NCI-H2171 (cell line): ENCODE measurements at places on chromosomes 13 and 19.

DNA sequence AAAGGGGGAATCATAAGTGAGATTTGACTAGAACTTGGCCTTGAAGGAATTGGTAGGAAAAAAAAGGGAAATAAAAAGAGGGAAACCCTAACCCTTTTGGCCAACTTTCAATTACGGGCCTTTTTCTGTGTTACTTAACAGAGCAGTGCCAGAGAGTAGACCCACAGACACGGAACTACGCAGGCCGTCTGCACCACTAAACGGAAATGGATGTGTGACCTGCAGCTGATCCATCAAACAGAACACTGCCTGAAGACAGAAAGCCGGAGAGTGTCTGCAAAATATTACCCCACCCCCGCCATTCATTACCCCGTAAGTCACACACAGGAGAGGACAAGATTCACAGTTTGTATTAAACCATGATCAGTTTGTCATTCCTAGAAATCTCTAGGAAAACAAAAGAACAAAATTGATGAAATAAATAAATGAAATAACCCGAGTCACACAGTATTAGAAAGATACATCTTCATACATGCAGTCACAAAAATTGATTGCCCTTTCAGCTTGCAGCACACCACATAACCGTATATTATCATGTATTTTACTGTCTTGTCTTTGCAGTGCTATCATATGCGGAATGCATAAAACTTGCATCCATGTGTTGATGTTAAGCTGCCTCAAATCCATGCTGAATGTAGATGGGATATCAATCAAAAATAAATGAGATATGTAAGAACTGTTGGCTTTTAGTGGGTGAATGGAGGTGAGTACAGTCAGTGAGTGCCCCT lies 424.7 kb downstream of the IRS2 start:
- no peak for DNase-seq

- no peak for DNase-seq
Observed at GRCh38 chr13:110444226-110444653, 117.3 kb downstream of the RAB20 start.

- no peak for DNase-seq
Observed at GRCh38 chr19:6773323-6773931, 919 bp downstream of the VAV1 start.

DNA sequence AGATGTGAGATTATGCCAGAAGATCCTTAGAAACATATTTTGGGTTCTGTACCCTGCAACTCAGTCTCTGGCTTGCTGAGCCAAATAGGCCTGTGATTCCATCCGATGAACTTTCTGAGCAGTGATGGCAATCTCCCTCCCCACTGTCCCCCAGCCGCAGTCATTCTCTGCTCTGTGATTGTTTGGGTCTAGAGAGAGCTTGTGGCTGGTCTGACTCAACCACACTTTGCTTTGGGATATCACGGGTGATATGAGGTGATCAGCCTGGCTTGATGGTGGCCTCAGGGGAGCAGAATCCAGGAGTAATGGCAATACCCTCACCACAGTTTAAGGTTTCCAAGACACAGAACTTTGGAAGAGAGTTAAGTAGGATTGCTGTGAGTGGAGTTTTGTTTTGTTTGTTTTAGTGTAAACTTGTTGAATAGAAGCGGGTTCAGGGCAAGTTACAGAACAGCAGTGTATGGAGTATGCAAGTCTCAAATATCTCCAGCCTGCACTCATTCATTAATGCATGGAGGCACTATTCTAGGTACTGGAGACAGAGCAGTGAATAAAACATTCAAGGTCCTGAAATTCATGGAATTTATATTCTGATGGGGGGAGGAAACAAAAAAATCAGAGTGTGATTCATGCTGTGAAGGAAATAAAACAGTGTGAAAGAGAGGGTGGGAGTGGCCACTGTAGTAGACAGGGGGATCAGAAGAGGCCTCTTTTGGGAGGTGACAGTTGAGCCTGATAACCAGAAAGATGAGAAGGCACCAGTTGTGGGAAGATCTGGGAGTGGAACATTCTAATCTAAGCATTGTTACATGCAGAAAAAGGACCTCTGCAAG lies 5.3 kb downstream of the SAMD4B start:
- no peak for DNase-seq

GRCh38 chr13:76976490-76976889 lies 15.4 kb upstream of the CLN5 start:
- peak; percentile 83 for DNase-seq

DNA sequence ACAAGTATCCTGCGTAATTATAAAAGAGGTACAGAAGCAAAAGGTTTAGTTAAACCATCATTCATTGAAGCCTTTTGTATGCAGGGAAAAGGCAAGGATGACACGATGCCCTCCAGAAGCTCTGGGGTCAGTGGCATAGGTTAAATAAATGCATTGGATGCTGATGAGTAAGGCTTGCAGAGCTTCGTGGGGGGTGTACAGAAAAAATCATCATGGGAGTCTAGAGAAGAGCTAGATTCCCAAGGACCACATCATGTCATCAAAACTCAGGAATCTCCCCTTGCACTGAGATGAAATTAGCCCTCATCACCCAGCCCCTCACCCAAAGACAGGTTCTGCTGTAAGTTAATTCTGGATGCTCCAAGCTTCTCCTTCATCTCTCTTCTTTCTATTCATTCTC lies 8.3 kb downstream of the FPR1 start:
- no peak for DNase-seq

GRCh38 chr19:5037936-5038335 lies 69.0 kb downstream of the KDM4B start:
- DNase-seq: peak; percentile 69
